Endothelial cell (in vitro differentiated cells): ENCODE measurements at places on chromosomes 6 and 20.

- no peak for DNase-seq
These were observed 92.5 kb downstream of the SESN1 start for GRCh38 chr6:109002051-109002697.

DNA sequence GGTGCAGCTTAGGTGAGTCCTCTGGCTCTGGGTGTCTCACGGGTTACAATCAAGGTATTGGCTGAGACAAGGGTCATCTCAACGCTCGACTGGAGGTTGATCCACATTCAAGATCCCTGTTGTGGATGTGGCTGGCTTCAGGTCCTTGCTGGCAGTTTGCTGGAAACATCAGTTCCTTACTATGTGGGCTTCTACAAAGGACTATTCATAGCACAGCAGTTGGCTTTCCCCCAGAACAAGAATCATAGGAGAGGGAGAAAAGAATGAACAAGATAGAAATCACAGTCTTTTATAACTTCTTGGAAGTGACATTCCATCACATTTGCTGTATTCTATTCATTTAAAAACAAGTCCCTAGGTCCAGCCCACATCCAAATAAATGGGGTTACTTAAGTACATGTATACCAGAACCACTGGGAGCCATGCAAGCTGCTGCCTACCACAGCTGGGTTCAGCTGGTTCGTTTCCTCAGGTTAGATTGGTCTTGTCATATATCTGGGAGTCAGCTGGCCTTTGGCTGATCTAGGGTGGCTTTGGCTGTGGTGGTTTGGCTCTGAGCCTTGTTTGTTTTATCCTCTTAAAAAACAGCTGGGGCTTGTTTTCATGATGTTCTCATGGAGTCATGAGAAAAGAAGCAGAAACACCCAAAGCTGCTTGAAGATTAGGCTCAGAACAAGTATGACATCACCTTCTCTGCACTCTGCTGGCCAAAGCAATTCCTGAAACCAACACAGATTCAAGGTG, 433.2 kb upstream of the SPTLC3 start:
- no peak for DNase-seq

DNA sequence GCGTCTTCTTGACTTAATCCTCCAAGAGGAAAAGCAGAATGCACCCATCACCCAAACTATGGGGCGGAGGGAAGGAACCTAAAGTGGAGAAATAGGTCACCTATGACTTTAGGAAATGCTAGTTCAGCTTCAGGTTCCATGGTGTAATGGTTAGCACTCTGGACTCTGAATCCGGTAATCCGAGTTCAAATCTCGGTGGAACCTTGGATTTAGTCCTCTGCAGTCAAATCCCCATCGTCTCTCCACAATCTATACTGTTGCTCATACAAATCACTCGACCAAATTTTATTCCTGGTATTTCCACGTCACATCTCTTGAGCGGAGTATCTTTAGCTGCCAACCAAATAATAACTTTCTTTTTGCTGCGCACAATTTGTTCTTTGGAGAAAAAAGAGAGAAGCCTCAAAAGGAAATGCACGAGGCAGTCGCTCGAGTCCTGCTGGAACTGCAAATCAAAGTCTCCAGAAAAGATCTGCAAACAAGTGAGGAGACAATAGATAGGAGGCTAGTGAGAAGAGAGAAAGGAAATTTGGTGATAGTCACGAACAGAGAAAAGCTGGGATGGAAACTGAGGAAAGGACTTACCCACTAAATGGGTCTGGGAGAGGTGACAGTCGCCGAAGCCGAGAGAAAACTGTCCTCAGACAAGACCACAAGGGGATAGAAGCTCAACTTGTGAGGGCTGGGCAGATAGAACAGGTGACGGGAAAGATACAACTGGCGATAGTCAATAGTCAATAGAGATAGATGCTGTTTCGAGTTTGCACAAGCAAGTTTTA, 16.6 kb downstream of the POM121L2 start:
- peak; percentile 52 for DNase-seq

- DNase-seq: no peak
These were observed 270.0 kb upstream of the ZFP64 start for GRCh38 chr20:52461582-52461981.

- peak; percentile 19 for DNase-seq
These were observed 420 bp downstream of the SOX4 start for GRCh38 chr6:21593927-21594415.

DNA sequence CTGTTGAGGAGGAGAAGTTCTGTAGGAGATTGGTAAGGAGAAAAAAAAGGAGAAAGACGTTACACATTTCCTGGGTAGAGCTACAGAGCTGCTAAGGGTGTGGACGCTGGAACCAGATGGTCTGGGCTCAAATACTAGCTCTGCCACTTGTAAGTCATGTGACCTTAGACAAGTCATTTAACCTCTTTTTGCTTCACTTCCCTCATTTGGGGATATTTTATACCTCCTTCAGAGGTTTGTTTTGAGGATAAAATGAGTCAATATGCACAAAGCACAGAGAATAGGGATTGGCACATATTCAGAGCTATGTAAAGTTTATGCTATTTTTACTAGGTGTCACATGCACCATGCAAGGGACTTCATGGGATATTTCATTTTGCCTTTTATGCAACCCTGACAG, 708.8 kb downstream of the DHX35 start:
- DNase-seq: no peak

GRCh38 chr6:26272171-26272637, 92.8 kb upstream of the BTN3A2 start:
- peak; percentile 46 for DNase-seq

GRCh38 chr20:62838128-62838891, 21.5 kb downstream of the COL9A3 start:
- DNase-seq: no peak

- DNase-seq: no peak
These were observed 118.2 kb upstream of the LRFN2 start for GRCh38 chr6:40705354-40705753.

DNA sequence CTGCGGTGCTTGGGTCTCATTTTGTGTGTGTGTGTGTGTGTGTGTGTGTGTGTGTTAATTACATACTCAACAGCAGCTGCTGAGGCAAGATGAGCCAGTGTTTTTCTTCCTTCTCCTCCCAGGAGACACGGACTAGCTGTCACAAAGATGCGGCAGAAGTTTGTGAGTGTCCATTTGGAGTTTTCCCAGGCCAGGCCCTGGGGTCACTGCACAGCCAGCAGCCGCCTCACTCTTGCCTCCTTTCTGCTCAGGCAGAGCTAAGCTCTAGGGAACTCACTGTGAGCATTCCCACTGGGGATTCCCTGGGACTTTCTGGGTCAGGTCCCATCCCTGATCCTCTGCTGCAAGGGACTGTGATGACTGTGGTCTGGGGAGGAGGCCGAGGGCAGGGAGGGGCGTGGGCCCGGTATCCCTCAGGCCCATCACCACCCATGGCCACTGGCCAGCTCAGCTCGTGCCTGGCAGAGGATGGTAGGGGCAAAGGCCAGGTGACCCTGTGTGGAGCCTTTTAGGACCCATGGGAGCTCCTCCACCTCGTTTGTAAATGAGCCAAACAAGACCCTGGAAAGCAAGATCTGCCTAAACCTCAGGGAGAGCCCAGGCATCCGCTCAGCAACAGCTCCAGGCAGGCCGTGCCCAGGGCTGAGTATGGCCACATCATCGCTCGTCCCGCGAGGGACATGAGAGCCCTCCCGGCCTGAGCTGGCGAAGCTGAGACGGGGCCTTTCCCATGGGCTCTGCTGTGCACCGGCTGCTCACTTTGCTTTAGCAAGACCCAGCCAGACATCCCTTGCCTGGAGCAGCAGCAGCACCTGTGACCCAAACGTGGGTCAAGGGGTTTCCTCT, 102.0 kb downstream of the PSMB1 start:
- DNase-seq: no peak

- DNase-seq: no peak
These were observed 43.4 kb upstream of the MRGBP start for GRCh38 chr20:62752671-62753501.

DNA sequence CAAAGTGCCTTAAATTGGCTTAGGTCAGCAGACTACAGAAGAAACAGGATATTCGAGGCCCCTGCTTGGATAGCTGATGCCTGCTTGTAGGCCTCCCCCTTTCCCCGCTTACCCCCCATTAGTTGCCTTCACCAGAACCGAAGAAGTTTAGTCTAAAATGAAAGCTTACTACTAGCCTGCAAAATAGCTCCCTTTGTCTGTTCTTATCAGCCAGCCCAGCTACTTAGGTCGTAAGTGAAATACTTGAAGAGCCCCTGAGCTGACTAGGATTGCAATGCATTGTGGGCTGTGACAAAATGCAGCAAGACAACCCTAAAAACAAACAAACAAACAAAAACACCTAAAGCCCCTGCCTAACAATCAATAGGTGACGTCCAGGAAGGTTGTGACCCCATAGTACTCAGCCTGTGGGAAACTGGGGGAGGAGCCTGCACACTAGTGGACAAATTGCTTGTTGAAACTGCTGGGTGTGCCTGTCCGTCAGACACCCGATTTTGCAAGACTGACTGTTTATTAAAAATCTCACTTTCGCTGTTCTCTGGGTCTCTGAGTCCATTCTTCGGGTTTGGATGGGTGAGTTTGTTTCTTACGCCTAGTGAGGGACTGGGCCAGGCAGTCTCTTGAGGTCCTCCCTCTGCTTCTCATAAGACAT, 105.0 kb upstream of the DUSP22 start:
- no peak for DNase-seq

DNA sequence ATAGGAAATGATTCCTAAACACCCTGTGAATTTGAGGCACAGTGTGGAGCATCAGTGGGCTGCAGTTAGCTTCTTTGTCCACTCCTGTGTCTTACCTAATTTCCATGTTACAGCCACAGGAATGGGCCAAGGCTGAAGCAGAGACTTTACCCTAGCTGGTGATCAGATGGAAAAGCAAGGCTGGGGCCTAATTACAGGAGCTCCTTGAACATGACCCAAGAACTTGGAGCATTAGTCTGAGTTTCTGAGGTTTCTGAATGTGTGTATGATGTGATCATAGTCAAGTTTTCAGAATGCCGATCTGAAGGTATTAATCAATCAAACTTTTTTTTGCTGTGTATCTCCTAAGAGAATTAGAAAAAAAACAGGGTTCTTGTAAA, 18.0 kb downstream of the HECA start:
- no peak for DNase-seq

GRCh38 chr6:112502351-112503090, 155.4 kb downstream of the RFPL4B start:
- no peak for DNase-seq

GRCh38 chr20:45344168-45344860, 3.9 kb downstream of the SDC4 start:
- DNase-seq: no peak

DNA sequence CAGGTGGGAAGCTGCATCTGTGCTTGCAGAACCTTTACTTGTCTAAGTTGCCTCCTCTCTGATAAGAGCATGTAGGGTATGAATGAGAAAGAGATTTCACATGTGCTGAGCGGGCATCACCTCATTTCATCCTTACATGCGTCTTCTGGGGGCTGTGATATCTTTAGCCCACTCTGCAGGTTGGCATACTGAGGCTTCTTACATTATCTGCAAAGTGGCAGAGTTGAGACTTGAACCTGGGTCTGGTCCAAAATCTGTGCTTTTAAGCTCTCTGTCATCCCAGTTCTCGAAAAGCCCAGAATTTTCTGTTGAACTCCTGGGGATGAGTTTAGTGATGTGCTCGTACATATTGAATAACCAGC, 2.0 kb upstream of the SRC start:
- DNase-seq: no peak

- DNase-seq: no peak
These were observed 3.9 kb upstream of the FAM83C start for GRCh38 chr20:35296101-35296554.

DNA sequence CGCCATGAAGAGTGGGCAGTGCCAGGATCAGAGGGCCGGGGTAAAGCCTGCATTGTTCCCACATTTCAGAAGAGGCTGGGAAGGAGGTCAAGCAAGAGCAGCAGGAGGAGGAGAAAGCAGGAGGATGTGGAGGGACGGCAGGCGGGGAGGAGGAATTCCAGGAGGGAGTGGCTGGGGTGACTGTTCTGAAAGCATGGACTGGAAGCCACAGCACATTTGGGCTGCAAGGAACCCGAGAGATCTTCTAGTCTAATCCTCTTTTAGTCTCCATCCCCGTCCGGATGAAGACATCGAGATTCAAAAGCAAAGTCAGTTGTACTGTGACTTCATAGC, 76.9 kb downstream of the FAM50B start:
- DNase-seq: no peak

GRCh38 chr6:42251911-42252637, 34.4 kb upstream of the MRPS10 start:
- DNase-seq: no peak

DNA sequence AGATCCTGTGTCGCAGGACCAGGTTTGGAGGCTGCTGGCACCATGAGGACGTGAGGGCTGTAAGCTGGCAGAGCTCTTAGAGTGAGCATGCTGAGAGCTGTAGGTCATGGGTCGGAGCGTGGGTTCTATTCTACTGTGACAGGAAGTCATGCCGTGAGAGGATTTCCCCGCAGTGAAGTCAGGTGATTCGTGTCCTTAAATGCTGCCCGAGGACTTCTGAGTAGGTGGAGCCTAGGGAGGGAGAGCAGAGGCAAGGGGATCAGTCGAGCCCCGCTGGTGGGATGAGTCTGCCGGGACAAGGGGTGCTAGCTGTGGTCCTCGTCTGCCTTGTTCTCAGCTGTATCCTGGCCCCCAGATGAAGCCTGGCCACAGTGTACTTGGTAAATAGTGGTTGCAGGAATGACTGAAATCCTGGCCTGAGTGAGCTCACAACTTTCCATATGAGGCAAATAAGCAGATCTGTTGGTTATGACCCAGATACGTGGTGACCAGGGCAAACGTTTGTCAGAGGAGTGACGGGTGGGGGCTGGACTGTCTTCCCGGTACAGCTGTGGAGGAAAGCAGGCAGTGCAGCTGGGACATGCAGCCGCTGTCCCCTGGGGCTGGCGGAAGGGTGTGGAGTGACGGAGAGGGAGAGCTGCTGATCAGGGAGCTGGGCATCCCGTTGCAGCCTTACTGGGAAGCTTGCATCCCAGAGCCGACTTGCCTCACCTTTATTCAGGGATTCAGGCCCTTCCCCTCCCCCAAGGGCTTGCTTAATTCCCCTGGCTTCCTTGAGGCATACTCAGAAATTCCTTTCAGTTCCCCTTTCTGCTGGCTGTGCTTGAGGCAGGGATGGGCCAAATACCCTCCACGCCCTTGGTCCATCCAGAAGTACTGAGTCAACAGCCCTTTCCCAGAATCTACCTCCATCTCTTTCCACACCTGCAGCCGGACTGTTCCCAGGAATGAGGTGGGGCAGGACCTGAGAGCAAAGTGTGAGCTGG, 250.9 kb upstream of the RREB1 start:
- no peak for DNase-seq

DNA sequence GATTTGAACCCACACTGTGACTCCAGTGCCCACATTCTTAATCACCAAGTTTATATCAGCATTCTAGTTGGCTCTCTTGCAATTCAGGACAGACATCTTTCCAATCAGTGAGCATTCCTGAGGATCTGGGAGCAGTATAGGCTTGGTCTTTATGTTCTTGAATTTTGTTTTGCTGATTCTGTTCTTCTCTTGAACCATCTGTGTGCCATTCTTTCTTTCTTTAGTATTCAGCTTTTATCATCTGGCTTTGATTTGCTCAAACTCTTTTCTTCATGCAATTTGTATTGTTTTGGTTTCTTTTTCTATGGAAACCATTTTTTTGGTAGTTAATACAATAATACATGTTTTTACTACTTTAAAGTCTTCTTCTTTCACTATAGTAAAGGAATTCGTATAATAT, 162.4 kb downstream of the CD109 start:
- DNase-seq: no peak
